SW480 (cell line): ENCODE measurements at places on chromosomes 13 and 19.
A peak's percentile ranks its signal among the peaks of the same experiment; 100 is the strongest.

DNA sequence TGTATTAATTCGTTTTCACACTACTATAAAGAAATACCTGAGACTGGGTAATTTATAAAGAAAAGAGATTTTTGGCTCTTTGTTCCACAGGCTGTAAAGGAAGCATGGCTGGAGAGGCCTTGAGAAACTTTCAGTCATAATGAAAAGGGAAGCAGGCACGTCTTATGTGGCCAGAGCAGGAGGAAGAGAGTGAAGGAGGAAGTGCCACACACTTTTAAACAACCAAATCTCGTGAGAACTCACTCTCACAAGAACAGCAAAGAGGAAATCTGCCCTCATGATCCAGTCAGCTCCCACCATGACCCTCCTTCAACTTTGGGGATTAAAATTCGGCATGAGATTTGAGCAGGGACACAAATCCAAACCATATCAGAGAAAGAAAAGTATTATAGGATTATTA, 1255.9 kb upstream of the MIR17HG start:
- no peak for DNase-seq

DNA sequence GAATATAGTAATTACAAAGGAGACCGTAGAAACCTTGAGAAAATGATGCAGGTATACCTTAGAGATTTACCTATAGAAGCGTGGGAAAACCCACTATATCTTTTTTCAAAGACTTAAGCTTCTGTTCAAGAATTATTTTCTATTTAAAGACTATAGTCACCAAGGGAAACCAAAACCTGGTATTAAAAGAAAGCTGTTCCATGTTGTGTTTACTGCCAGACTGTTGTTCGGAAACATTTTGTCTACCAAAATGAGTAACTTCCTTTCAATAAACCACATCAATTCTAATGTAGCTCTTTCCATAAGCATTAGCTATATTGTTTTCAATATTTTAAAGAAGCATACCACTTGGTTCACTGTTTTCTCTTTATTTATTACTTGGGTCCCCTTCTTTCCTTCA, 182.9 kb upstream of the SLITRK6 start:
- no peak for DNase-seq

GRCh38 chr13:50419331-50419865, 404.2 kb downstream of the KCNRG start:
- no peak for DNase-seq

- no peak for DNase-seq
Observed at GRCh38 chr19:2358548-2359173, 1.4 kb upstream of the TMPRSS9 start.

DNA sequence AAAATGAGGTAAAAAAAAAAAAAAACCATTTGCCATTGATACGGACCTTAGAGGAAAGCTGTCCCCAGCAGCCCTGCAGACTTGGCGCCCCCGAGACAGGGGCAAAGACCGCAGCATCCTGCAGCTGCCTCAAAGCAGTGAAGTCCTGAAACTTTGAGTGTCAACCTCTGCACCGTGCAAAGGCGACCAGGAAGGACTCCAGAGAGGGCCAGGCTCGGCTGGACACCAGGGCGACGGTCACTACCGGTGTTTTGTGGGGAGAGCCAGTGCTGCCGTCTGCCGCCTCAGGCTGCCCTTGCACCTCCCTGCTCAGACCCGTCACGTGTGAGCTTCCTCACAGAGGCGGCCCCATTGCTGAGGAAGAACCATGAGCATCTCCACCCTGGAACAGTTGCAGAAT, 146.7 kb upstream of the SPACA7 start:
- no peak for DNase-seq

GRCh38 chr19:29098863-29099481, 114.0 kb downstream of the UQCRFS1 start:
- DNase-seq = peak; percentile 83

- DNase-seq = peak; percentile 46
Observed at GRCh38 chr19:3397266-3398022, 31.1 kb downstream of the NFIC start.

DNA sequence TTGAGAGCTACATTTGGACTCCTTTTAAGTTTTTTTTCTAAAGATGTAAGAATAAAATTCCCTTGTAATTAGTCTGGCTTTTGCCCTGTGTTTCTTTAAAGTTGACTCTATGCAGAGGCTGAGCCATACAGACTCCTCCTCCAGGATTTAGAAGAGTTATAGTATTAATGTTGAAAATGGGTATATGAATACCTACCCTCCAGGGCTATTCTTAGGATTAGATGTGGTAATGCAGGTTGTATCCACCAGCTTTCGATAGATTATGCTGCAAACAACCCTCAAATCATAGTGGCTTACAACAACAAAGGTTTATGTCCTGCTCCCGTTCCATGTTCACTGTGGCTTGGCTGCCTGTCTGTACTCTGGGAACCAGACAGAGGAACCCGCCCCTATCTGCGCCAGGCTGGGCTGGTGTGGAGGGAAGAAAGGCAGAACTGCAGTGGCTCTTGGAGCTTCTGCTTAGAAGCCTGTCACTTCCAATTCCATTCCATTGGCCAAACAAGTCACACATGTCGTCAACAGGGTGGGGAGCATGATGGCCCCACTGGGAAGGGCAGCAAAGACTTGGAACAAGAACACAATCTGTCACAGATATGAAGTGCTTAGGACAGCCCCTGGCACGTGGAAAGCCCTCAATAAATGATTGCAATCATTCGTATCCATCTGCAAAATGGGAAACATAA, 290.8 kb downstream of the FOXO1 start:
- DNase-seq = no peak

GRCh38 chr13:65034266-65034665, 2195.9 kb downstream of the PCDH9 start:
- no peak for DNase-seq

DNA sequence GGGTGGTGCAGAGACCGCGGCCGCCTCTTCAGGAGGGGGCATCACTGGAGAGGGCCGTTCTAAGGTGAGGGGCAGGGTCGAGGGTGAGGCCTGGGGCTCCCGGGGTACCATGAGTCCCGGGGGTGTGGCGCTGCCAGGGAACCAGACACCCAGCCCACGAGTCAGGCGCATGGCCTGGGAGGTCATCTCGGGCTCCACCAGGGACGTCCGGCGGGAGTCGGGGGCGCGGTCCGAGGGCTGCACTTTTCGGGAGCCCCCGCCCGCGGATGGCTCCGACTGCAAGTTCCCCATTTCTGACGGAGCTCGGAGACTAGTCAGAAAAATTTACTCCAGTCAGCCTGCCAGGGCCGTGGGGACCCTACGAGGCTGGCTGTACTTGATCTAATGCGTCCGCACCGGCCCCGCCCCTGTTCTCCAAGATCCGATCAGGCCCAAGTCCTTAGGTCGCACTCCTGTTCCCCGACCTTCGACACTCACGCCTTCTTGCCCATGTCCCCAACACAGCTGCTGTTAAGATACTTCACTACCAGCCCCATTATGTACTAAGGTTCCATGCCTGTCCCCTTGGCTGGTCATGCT, 774 bp downstream of the GGN start:
- DNase-seq = no peak

DNA sequence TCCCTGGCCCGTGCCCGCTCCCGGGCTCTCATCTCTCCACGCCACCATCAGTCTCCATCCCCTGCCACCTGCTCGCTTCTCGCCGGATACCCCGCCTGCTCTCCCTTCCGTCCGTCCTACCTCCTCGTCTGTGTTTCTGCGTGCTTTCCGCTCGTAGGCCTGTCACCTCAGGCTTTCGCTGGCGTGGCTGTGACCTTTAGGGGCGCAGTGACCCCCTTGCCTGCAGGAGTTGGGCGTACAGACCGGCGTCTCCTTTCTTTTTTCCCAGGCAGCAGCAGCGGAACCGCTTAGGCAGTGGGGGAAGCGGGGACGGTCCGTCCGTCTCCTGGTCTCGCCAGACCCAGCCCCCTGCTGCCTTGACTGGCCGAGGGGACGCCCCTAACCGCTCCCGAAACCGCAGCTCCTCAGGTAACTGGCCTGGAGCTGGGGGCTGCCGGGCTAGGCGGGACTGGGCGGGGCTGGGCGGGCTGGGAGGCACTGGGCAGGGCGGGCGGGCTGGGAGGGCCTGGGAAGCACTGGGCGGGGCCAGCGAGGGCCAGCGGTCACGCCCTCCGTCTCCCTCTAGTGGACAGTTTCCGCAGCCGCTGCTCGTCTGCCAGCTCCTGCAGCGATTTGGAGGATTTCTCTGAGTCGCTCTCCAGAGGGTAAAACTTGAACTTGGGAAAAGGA, 6.3 kb downstream of the PGLYRP1 start:
- DNase-seq = peak; percentile 87

GRCh38 chr13:97074618-97075017, 80.3 kb upstream of the OXGR1 start:
- DNase-seq = no peak

- no peak for DNase-seq
Observed at GRCh38 chr19:7645656-7646425, 8.9 kb downstream of the STXBP2 start.

DNA sequence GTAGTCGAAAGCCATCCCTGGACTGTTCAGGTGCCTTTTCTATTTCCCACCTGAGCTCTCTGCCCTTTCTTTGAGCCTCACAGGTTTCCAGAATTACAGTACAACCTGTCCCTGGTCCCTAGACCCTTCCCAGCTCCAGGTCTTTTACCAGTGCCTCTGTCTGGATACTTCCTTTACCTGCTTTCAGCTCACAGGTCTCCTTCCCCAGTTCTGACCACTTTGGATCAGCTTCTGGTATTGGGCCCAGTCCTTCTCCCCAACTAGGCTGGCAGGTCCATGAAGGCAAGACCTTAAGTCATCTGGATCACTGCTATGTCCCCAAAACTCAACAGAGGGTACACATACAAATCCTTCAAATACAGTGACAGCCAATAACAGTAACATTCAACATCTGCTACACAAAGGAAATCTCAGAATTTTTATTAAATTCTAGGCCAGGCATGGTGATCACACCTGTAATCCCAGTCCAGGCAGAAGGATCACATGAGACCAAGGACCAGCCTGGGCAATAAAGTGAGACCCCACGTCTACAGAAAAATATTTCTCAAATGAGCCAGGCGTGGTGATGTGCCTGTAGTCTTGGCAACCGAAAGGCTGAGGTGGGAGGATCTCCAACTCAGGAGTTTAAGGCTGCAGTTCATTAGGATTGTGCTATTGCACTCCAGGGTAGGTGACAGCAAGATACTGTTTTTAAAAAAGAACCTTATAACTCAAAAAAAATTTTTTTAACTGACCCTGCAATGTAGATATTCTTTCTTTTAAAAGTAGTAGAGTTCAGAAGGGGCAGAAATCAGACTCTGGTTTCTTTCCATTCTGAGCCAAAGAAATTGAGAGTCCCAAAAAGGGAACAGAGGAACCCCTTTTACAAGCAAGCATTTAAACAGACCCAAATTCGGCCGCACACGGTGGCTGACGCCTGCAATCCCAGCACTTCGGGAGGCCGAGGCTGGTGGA, 1.3 kb downstream of the RPS16 start:
- no peak for DNase-seq

GRCh38 chr13:77866971-77867370, 51.7 kb downstream of the EDNRB start:
- DNase-seq = no peak

- DNase-seq = no peak
Observed at GRCh38 chr19:9061879-9062278, 25.0 kb upstream of the OR1M1 start.

- DNase-seq = no peak
Observed at GRCh38 chr19:36418287-36419001, at the start of gene ZFP82. ZFP82 (minus strand) TSS chr19:36418644; CDS start chr19:36409789, 8,855 bp downstream.

DNA sequence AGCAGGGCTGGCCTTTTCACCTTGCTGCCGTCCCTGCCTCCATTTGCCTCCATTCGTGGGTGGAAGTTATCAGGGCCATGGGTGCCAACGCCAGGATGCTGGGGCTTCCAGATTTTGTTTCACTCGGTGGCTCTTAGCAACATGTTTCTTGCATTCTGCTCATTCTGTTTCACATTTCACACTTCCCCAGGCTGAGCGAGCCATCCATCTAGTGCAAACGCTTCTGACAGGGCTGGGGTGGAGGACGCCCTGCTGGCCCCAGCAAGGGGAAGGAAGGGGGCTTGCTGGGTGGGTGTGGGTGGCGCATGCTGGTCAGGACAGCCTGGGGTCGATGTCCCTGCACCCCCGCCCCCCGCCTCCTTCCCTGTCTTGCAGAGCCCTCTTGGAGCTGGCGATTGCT, 165.2 kb downstream of the URI1 start:
- no peak for DNase-seq

DNA sequence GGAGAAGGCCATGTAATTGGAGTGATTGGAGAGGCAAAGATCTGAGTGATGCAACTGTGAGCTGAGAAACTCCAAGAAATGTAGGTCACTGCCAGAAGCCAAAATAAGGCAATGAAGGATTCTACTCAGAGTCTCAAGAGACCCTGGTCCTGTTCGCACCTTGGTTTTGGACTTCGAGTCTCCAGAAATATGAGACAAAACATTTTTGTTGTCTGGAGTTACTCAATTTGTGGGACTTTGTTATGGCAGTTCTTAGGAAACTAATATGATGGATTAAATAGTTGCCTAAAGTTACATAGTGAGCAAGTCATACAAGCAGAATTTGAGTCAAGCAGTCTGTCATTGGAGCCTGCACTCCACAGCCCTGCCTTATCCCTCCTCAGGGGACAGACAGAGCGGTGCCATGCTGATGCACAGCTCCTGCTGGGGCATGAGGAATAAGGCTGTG, 104.2 kb downstream of the ITGBL1 start:
- DNase-seq = no peak

DNA sequence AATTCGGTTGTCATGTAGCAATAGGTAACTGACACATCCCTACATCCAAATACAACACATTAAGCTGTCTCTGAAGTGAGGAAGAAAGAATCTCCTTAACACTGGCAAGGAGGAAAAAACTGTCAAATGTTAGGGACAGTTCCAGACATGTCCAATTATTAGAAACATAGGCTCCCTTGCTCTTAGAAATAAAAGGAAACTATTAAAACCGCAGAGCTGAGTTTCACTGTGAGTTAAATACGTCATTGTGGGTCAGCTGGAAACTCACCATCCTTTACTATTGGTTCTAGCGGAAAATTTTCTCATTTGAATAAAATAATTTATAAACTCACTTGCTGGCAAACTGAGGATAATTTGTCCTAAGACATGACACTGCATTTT, 40.7 kb downstream of the STARD13 start:
- DNase-seq = no peak

DNA sequence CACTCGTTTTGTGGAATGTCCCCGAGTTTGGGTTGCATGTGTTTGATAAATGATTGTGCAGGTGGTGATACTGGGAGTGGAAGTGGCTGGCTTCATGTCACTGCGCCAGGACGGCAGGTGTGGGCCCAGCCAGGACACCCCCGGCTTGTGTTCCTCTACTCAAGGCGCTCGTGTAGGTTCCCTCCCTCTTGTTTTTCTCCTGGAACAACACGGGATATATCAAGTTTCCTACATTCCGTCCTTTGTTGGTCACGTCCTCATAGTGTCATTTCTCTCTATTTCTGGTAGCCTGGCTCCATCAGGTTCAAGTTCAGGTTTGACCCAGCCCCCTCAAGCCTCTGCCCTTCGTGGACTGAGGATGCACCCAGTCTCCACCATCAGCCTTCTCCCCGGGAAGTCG, 16.3 kb downstream of the IL17D start:
- no peak for DNase-seq

DNA sequence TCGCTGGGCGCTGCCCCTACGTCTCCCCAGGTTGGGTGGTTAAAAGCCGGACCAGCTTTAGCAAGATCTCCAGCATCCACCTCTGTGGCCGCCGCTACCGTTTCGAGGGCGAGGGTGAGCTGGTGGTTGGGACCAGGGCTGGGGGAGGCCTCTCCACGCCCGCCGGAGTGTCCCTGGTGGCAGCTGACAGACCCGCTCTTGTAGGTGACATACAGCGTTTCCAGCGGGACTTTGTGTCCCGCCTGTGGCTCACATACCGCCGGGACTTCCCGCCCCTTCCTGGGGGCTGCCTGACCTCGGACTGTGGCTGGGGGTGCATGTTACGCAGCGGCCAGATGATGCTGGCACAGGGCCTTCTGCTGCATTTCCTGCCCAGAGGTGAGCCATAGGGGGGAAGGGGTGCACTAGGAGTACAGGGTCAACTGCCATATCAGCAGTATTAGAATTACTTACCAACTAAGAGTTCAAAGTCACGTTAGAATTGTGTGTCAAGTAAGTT, 1.1 kb downstream of the ATG4D start:
- no peak for DNase-seq
